ENCODE measurements at places on chromosomes 5 and 9.

GRCh38 chr5:135705941-135706466 lies 127.2 kb upstream of the CXCL14 start:
- DNase-seq: no peak

GRCh38 chr5:160701403-160701802 lies 150.6 kb downstream of the ATP10B start:
- no peak for DNase-seq

GRCh38 chr5:88395264-88395663 lies 126.6 kb upstream of the TMEM161B start:
- no peak for DNase-seq

GRCh38 chr5:131356619-131357018 lies 92.8 kb downstream of the CDC42SE2 start:
- no peak for DNase-seq

All from NCI-H1048 (cell line).